ENCODE measurements at places on chromosomes 5 and 9.

GRCh38 chr9:11348366-11348765, 735.6 kb upstream of the PTPRD start:
- no peak for DNase-seq

GRCh38 chr5:116382032-116382873, 192.4 kb downstream of the SEMA6A start:
- peak; percentile 19 for DNase-seq

GRCh38 chr9:37217161-37217560, 96.8 kb downstream of the ZCCHC7 start:
- no peak for DNase-seq

- no peak for DNase-seq
Observed at GRCh38 chr5:82850393-82850792, 226.8 kb downstream of the TMEM167A start.

- DNase-seq, result no peak
Observed at GRCh38 chr5:125209650-125210049, 463.2 kb upstream of the ZNF608 start.

- no peak for DNase-seq
Observed at GRCh38 chr5:19519448-19519847, 468.6 kb downstream of the CDH18 start.

DNA sequence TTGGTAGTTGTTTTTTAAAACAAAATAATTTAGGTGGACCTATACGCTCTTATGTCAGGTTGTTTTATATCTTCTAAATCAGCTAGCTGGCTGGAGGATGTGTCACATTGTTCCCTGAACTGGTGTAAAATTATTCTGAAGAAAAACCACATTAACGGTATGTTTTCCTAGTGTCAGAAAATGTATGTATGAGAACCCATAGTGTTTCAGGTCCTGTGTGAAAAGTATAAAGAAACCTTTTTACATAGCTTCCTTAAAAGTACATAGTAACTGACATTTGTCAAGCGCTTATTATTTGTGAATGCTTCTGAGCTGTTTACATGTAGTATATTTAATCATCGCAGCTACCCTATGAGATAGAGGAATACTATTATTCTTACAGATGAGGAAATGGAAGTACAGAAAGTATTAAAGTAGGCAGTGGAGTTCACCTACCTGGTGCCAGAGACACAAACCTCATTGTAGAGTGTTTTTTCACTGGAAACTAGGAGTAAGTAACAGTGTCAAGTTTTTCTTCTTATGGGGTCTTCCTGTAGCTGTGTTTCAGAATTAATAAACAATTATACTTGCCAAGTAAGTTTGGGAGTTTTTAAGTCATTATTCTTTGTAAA, 10.4 kb upstream of the FAM120AOS start:
- DNase-seq, result no peak

GRCh38 chr5:123209502-123210027, 120.5 kb downstream of the PRDM6 start:
- peak; percentile 74 for DNase-seq

DNA sequence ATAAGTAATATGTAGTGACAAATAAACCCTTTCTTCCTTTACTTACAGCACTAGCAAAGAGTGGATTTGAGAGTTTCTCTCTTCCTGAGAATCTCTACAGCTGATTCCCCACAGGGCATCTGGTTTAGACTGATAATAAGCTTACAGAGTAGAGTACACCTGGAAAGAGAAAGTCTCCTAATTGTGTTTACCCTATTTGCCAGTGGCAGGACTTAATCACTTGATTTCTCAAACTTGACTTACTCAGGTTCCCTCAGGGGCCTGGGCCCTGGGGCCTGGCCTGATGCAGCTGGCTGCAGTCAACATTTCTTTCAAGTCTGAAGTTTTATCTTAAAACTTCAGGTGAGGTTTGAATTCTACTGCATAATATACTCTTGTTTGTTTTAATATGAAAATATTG, 38.0 kb upstream of the UBTD2 start:
- no peak for DNase-seq

DNA sequence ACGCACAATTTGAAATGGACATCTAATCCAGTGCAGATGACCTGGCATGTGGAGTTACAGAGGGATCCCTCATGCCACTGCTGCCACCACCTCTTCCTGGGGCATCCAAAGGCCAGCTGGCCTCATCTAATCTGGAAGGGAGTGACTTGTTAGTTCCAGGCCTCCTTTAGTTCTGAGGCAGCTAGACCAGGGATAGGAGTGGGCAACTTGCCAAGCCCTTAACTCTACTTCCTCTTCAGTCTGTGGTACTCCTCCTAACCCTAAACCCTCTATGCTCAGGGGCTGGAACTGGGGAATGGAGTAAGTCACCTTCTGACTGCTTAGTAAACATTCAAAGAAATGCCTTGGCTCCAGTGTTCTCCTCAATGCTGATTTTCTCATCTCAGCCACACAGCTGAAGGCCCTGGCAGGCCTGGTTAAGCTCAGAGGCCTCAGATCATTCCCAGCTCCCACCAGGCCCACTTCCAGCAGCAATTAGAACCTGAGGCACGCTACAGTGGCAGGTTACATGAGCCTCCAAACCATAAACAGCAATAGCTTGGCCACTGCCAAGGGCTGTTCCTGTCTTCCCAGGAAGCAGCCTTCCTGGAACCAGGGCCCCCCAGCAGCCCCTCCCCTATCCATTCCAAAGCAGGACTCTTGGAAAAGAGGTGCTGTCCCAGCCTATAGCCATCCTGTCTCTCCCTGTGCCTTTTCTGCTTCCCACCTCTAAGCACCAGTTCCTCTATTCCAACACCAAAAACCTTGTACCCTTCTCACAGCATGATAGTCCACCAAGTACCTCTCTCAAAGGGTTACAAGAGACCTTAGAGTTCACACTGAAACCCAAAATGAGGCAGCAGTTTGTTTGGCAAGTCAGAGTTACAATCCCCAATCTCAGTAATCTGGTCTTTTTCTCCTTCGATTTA, 2.0 kb downstream of the EIF4EBP3 start:
- DNase-seq, result no peak

DNA sequence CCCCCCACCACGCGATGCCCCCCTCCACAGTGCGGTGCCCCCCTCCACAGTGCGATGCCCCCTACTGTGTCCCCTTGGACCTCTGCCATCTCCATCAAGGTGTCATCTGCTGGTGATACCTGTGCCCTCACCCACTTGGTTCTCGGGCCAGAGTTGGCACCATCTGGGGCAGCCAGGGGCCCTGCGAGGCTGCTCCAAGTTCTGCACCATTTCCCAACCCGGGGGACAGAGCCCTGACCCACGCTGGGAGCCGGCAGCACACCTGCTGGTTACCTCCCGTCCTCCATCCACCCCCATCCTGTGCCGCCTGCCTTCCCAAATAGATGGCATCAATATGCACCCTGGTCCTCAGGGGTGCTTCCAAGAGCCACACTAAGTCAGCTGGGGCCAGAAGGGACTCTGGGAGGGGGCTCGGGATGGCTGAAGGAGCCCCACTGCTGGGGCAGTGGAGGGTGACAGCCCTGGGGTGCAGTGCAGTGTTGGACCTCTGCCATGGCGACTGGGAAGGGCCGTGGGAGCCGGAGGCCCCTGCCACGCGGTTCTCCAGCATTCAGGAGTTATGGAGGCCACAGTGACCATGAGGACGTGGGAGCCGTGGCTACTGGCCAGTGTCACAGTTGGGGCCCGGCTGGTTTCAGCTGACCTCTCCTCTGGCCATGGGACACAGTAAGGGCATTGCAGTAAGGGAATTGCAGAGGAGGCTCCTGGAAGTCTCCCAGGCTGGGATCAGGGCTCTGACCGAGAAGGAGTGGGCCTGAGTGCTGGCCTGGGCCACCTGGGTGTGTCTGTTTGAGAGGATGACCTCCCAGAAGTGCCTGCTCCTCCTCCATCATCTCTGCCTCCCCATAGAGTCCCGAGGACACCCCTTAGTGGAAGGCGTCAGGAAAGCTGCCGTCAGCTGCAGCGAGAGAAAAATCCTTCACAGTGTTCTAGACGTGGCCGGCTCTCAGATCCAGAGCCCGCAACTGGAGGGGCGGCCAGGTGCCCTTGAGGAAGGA, 44.2 kb upstream of the NOTCH1 start:
- no peak for DNase-seq

DNA sequence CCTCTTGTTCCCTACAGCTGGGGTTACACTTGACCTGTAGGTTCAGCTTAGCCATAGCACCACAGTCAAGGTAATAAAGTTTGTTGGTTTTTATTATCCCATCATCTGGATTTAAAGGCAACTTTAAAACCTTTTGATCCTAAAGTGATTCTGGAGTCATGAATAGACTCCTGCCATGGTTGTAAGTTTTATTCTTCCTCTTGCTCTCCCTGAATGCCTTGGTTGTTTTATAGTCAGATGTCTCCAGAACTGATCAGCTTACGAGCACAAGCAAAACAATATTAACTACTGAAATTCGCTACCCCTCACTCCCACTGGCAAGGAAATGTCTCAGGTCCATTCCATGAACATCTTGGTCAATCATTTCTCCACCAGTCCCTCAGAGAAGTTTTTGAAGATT, 1328.6 kb downstream of the PTPRD start:
- DNase-seq, result no peak

DNA sequence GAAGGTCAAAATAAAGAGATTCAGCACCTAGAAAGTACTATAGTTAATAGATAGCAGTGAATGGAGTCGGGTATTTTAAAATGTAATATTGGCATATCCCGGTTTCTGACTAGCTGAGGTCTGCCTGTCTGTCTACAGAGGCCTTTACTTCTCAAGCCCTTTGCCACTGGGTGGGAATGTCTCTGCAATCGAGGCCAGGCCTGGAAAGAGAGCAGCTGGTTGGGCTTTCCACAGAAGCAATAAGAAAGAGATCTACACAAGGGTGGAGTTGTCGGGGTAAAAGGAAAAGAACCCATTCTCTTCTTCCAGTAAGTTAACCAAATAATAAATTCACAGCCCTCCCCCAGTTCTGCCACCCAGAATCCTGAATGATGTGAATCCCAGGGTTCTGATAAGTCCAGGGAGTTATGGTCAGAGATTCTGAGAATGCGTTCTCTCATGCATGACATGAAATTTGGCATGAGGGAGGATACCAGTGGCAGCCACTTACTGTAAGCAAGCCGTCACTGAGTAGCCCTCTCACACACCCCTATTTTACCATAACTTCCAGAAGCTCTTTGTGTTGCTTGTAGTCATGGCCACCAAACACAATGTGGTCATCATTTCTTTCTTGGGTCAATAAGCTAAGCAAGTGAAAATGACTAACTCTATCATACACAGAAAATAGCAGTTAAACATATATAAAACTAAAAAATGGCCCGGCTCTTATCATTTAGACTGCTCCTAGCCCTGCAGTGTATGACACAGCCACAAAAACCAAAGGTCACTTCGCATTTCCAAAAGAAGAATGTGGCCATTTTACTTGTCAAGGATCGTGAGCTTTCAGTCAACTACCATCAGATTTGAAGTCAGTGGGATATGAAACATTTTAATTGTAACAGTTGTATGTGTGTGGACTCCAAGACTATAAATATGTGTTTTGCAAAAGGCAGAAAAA, 185.0 kb downstream of the GLIS3 start:
- no peak for DNase-seq

GRCh38 chr5:162174358-162174974, 106.9 kb downstream of the GABRG2 start:
- no peak for DNase-seq

- no peak for DNase-seq
Observed at GRCh38 chr9:129439242-129439641, 181.7 kb downstream of the C9orf50 start.

DNA sequence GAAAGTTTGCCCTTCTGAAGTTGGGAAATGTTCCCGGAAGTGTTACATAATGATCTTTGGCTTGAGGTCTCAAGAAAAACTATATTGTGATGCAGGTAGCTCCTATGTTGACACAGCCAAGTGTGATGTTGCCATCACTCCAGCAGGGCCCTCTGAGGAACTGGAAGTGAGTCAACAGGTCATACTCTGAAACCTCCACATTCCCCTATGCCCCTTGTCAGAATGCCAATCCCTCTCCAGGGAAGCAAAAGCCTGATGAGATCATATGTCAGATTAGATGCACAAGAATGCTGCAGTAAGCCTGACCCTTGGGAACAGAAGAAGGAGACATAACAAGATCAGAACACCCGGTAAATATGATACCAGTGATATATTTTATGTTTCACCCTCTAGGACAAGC, 66.8 kb upstream of the ITGA2 start:
- peak; percentile 84 for DNase-seq

DNA sequence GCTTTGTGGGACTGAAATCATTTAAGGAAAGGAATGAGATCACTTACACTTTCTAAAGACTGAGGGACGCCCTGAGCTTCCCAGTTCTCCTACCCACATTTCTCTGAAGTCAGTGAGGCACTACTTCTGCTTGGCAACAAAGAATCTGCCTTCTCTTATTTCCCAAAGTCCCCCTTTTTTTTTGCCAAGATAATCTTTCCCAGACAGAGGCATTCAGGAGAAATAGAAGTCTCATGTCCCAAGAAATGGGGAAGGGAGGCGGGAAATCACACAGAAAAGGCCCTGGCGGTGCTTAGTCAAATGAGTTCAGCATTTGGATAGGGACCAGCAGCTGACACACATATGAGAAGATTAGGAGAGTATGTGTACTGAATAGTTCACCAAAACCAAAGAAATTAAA, 159.7 kb downstream of the MUSK start:
- no peak for DNase-seq

- no peak for DNase-seq
Observed at GRCh38 chr5:150651924-150652671, 9.0 kb upstream of the MYOZ3 start.

GRCh38 chr9:8633784-8634183, 834.2 kb upstream of the DMAC1 start:
- DNase-seq, result no peak

DNA sequence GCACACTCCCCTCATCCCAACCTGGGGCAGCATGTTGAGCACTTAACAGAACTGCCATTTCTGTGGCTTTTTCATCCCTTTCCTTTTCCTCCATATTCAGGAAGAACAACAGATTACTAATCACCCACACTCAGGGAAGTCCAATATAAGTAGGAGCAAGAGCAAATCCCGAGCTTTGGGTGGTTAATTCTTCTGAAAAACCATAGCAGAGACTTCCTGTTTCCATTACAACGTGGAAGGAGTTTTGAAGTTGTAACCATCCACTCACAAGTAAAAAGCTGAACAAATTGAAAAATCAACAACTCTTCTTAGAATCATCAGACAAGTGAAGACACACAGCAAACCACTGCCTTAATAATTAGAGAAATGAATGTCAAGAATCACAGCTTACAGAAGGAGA, 8.2 kb downstream of the CTSL start:
- no peak for DNase-seq

DNA sequence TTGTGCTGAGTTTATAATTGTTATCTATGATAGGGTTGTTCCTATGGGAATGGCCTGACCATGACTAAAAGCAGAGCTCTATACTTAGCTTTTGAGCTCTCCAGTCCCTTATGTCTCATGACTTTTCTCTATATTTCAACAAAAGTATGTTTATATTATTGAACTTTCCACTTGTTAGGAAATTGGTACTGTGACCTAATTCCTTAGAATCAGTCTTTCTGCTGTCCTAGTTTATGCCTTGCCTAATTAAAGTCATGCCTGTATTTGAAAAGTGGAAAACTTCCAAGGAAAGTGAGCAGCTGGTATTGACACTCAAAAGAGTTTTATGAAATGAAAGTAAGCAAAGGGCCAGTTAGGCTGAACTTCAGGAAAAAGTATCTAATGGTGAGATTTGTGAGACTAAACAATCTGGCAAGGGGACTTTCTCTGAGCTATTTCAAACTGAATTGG, 68.6 kb downstream of the XRCC4 start:
- DNase-seq, result no peak
